Coronary artery (tissue), 2 donors: ENCODE measurements at places on chromosomes 1 and 21.

DNA sequence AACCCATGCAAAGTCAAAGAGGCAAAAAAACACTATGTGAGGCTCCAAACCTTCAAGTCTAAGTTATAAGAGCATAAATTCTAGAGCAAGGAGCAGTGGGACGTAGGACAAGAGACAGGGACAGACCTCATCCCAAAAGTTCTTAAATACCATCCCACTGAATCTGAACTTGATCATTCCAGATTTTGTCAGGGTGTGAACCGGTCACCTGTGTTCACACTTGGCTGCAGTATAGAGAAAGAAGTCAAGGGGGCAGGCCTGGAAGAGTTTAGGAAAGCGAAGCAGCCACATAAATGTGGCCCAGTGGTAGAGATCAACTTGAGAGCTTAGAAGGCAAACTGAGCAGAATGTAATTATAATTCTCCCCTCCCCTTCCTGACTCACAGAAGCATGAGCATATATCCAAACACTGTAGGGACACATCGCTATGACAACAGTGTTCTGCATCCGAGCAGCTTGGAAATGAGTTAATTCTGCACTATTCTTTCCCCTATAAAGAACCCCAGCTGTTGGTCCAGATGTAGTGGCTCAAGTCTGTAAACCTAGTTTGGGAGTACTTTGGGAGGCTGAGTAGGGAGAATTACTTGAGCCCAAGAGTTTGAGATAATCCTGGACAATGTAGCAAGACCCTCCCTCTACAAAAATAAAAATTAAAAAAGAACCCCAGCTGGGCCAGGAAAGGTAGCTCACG is 2.7 kb downstream of the AKR7A2 start:
- DNase-seq, result no peak

GRCh38 chr1:87004857-87005256 is 90.4 kb downstream of the HS2ST1 start:
- no peak for DNase-seq

DNA sequence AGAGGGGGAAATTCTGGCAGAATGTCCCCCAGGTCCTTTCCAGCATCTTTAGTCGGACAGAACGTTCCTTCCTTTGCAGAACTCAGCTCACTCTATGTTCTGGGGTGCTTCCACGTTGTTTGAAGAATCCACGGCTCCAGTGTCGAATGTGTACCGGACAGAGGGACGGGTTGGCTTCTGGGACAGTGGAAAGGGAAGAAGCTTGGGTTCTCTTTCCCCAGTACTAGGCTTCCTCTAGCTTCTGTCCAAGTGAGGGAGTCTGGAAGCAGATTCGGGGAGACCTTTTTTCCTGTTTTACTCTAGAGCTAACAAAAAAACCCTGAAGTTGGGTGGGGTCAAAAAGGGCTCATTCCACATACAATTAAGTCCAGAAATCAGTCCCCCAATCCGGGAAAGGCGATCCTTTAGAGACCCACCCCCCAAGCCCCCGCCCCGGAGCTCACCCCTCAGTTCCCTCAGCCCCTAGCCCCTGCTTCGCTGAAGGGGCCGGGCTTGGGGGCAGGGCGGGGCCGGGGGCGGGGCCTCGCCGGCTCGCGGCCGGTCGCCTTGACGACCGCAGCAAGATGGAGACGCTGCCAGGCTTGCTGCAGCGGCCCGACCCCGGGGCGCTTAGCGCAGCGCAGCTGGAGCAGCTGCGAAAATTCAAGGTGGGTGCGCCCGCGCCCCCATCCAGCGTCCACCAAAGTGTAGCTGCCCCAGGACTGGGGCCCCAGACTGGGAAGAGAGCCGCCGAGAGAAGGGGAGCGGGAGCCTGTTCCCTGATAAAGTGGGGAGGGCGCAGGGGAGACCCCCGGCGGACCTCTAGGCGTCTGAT is at the start of gene RIIAD1:
Gene RIIAD1 (plus strand): TSS at position 549 of the 814 bp plus-strand sequence. CDS start 15 bp downstream, at position 564.
- no peak for DNase-seq

DNA sequence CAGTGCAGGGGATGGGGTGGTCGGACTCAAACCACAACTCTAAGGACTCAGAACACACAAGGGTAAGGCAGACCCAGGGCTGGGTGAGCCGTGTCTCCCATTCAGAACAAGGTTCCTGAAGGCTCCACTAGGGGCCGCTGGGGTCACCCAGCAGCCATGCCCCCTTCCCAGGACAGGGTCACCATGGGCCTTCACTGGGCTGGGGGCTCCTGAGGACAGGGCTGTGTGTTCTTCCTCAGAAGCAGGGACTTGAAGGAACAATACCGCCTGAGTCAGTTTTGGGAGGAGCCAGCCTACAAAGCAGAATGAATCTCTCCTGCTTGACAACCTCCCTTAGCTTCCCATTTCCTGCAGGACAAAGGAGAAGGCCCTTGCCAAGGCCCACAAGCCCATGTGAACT is 15.4 kb downstream of the RIMS3 start:
- no peak for DNase-seq

- DNase-seq, result no peak
Measured at GRCh38 chr1:30733493-30733892, 10.1 kb upstream of the MATN1 start.

- DNase-seq, result no peak
Measured at GRCh38 chr1:82110366-82111254, 309.9 kb downstream of the ADGRL2 start.

- DNase-seq, result no peak
Measured at GRCh38 chr1:205930195-205930577, 13.1 kb downstream of the SLC26A9 start.

DNA sequence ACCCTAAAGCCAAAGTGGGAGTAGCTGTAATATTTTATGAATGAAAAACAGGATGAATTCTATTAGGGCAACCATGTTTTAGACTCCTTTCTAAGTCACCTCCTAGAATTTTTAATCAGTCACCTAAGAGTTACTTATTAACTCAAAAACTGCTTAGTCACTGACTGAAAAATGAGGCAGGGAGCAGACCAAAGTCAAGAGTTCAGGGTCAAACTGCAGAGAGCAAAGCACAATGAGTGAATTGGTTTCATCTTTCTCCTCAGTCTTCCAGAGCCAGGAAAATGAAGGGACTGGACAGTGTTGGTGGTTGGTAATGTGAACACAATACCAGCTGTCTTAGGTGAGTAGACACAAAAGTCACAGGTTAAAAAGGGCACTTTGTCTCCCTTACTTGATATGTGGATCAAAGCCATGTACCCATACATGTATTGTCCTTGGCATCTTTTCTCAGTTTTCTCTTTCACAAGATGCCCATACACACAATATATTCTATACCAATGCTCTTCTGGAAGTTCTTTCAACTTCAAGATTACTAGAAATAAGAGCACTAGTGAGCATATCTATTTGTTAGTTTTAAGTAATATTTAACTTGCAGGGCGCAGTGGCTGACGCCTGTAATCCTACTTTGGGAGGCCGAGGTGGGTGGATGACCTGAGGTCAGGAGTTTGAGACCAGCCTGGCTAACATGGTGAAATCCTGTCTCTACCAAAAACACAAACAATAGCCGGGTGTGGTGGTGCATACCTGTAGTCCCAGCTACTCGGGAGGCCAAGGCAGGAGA is 42.2 kb downstream of the ATP1B1 start:
- no peak for DNase-seq

GRCh38 chr1:228151180-228151925 is 1.6 kb downstream of the GJC2 start:
- peak; percentile 69 for DNase-seq

GRCh38 chr1:225612287-225612686 is 40.6 kb downstream of the ENAH start:
- DNase-seq, result no peak
